Kasumi-1 (cell line): ENCODE measurements at places on chromosomes 4 and X.

DNA sequence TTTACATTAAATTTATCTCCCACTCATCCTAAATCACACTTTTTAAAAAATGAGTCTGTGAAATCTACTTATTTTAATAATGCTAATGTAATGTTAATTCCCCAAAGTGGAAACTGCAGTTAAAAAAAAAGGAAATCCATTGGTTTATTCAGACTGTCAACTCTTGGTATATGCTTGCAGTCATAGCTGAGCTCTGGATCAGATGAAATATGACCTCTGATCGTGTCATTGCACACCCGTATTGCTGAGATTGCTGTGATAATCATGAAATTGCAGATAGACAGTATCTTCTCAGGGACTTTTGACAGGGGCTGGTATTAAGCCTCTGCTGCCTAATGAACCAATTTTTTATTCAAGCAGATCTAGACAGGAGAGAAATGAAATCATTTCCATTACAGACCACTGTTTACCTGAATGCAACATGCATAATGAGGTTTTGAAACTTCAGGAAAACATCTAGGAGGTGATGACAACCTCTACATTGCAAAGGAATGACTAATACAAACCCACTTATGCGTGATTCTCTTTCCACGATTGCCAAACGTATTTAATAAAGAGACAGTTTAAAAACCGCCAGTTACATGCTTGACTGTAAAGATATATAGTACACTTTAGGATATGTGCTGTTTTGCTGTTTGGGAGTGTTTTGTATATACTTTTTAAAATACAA, 138.3 kb upstream of the PUDP start:
- DNase-seq: no peak

DNA sequence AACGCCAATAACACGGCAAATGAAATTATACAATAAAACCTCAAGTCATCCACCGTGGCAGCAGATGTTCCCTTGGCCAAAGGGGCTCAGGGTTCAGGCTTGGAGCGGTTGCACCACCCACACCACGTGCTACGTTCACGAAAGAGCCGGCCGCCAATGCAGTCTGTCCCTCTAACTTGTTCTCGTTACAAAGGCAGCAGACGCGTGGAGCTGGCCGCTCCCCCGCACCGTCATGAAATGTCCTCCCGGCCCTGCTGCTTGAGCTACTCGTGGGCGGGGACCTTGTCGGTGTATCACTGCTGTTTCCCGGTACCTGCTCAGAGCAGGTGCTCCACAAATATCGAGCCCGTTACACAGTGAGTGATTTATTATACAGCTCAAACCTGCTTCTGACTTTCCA, 36.4 kb upstream of the MAN2B2 start:
- DNase-seq: no peak

DNA sequence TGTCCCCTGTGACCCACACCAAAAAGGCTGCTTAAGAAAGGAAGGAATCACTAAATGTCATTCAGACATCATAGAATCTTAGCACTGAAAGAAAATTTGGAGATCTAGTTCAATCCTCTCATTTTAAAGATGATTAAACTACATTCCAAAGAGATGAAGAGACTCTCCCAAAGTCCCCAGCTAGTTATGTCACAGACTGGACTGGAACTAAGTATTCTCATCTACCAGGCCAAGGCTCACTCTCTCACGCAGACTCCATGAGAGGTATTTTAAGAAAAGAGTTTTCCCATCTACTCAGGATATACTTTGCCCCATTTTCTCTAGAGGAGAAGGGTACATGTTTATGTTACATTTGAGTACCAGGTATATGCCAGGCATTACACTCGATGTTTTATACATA, 6.9 kb downstream of the FABP2 start:
- no peak for DNase-seq

- no peak for DNase-seq
Observed at GRCh38 chr4:101019941-101020401, 327.4 kb downstream of the PPP3CA start.

DNA sequence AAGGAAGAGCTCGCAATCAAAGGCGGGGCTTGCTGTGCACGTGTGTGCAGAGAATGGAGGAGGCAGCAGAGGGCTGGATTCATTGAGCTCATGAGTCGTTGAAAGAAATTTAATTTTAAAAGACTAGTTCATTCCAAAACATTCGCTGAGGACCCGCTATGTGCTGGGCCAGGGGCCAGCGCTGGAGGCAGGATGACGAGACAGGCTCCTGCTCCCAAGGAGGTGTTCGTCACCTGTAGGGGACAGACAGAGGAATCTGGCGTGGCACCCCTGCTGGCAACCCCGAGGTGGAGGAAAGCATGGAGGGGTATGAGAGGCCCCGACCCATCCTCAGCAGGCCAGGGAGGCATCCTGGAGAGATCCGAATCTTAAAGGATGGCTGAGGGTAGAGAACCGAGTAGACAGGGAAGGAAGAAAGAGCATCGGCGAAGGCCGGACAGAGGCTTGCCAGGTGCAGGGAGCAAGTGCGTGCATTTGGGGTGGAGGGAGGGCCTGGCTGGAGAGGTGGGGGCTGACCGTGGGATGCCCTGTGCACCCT, 96.4 kb downstream of the CPZ start:
- DNase-seq: no peak

- DNase-seq: no peak
Observed at GRCh38 chr4:99612704-99613103, 38.1 kb downstream of the MTTP start.

DNA sequence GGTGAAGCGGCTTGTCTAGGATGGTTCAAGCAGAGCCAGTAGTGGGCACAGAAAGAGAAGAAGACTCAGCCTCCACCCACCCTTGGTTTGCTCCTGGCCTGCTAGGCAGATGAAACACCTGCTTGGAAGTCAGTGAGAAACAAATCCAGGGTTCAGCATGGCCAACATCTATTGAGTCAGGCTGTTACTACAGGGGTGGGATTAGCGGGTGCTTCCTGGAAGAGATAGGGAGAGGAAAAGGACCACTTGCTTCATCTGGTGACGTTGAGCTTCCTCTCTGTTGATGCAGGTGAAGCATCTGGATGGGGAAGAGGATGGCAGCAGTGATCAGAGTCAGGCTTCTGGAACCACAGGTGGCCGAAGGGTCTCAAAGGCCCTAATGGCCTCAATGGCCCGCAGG, 3.0 kb downstream of the MAGED2 start:
- DNase-seq: no peak

DNA sequence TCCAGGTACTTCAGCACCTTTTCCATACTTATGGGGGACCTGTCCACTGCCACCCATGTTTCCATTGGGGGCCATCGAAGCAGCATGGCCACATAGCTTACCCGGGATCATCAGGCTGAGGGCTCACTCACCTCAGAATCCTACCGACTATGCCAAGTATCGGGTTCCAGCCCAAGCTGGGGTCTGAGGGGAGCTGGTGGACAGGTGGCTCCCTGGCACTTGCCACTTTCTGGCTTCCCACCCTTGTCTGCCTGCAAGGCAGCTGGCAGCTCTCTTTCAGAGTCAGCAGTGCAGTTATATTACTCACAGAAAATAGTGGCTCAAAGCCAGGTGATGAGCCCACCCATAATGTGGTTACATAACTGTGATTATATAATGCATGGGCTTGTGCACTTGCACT, 1153.8 kb downstream of the STIM2 start:
- no peak for DNase-seq

DNA sequence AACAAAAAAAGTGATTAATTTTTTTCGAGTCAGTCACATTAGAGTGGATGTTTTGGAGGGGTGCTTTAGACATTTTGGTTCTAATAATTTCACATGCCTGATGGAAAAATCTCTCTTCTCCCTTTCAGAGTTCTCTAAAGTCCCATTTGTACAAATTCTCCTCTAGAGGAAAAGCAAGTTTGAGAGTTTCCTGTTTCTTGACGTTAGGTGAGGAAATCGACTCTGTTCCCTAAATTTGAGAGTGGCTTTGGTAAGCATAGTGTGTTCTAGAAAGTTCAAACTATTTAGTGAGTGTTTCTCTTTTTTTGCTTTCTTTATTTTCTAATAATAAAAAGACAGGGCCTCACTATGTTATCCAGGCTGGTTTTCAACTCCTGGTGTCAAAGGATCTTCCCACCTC, 1.6 kb upstream of the ATP6AP2 start:
- DNase-seq: peak; percentile 2

GRCh38 chr4:184774152-184774551, 40.3 kb upstream of the CENPU start:
- DNase-seq: no peak

DNA sequence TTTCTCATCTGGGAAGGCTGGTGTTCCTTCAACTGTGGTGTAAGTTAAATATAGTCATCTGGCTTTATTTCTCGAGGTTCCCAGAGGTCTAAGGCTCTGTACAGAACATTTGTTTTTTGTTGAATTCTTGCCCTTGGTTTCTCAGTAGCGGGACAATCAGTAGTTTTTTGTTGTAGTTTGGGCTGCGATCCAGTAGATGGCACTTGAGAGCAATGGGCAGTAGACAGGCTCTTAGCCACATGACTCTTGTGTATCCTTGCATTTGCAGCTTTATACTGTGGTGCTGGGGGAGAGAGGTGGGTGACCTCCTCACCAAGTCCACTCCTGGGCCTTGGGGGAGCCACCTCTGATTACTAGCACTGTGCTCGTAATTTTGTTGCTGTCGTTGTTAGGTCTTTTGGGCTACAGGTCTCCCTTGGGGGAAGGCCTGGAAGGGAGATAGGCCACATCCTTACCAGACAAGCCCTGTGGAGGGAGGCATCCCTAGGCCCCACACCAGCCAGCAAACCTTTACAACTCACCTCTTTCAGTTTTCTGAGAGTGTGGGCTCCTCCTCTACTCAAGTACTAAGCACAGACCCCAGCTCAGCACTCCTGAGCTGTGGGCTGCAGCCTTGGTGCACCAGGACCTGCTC, 8.1 kb downstream of the ETDB start:
- DNase-seq: peak; percentile 8

DNA sequence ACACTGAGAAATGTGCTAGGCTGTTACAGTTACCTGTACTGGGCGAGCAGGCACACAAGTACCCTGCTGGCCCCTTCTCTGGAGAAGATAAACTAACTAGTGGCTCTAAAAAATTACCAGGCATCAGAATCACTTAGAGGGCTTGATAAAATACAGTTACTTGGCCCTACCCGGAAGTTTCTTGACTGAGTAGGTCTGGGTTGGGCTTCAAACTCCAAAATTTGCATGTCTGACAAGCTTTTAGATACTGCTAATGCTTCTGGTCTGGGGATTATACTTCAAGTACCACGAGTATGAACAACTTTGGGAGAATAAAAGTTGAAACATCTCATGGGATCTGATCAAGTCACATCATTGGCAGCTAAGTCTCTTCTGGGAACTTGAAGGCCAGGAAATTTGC, 30.8 kb downstream of the CEP135 start:
- no peak for DNase-seq

GRCh38 chrX:133542476-133542875, 127.2 kb upstream of the GPC4 start:
- DNase-seq: no peak

- no peak for DNase-seq
Observed at GRCh38 chr4:7822877-7823276, 116.8 kb downstream of the AFAP1 start.

DNA sequence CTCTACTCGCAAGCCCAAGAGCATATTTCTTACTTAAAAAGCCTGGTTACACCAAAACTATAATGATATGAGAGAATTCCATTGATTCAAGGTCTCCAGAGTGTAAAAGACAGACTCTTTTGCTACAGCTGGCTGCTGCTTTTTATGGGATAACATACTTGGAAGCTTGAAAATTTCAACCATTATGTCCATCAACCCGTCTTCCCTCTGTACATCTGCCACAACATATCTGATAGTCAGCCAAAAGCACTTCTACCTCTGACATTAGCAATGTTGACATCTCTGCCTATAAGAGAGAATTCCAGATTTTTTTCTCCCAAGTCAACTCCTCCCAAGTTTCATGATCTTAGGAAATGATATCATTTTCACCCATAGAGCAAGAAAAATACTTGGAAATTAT, 54.4 kb upstream of the IQCM start:
- DNase-seq: no peak

GRCh38 chrX:16826207-16826606, 39.9 kb downstream of the TXLNG start:
- peak; percentile 41 for DNase-seq

DNA sequence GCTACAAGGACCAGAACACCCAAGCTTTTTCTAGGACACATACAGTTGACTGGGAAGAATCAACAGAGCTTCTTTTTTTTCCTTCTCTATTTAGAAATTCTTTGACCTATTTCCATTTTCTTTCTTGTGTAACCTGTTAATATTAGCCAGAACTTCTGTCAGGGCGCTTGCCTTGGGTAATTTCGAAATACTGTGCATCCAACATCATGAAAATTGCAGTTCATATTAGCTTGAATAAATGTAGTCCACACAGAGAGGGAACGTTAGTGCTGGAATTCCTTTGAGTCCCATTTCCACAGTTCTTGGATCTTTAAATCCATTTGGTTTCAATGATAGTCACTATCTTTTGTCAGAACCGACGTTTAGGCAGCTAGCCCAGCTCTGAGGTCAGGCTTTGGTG, 141.8 kb downstream of the MXRA5 start:
- DNase-seq: no peak

DNA sequence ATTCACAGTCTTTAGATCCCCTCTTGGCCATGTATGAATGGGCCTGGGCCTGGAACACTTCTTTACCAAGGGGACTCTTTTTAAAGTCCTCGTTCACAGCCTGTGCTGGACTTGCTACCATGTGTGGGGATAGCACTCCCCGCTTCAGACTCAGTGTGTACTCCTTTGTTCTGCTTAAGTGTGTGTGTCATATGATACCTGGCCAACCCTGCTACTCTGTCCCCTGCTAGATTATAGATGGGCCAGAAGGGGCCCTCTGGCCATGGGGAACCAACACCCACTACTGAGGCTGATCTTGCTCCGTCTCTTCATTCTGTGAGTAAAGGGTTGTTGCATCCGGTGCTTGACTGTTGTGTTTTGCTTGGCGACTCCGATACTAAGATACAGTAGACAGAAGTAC, 8.0 kb downstream of the CCDC110 start:
- DNase-seq: no peak

DNA sequence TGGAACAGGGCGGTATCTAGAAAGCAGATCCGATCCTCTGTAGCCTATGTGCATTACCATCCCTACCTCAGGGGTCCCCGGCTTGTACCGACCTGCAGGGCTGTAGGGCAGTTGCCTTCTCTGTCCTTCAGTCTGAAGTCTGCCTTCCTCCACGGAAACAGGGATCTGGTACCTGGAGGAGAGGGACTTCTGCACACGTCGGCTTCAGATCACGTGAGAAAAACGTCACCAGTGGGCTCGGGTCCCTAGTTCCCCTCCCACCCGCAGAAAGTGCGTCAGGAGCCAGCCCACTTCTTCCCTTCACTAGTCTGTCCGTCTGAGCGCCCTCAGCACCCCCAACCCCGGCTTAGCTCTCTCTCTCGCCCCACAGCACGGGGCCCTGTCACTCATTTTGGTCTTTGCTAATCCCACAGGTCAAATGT, at the start of gene TCEAL5:
Gene TCEAL5, minus strand, starts transcription at position 170 of the 422 bp plus-strand sequence. CDS start 2,187 bp downstream, outside the sequence.
- no peak for DNase-seq

DNA sequence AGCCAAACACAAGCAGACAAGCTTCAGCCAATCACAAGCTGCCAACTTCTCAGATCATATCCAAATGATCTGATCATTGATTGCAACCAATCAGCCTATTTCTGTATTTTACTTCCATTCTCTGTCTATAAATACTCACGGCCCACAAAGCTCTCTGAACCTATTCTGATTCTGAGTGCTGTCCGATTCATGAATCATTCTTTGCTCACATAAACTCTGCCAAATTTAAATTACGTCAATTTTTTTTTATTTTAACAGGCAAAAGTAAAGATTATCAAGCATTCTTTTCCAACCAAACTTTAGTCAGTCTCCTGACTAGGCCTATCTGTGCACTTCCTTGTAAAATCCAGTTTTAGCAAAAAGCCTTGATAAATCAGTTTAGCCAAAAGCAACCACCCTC, 1.8 kb upstream of the TCEANC start:
- DNase-seq: no peak

GRCh38 chr4:107736924-107737448, 17.0 kb upstream of the PAPSS1 start:
- peak; percentile 62 for DNase-seq
